Natural killer cell (primary cell): ENCODE measurements at places on chromosomes 12 and 14. TPM values are rescaled to one million over a fixed set of nuclear protein-coding genes. Genes with fewer than 3 reads are reported as not detected.

The MGST1 gene
- total RNA-seq, result 4.3 TPM

The GIT2 gene
- 117 TPM for total RNA-seq

The ATP23 gene
- total RNA-seq, result 4.9 TPM

The CLEC2D gene
- 140 TPM for total RNA-seq

The CD163 gene
- 2.9 TPM for total RNA-seq

The ERP27 gene
- 12.3 TPM for total RNA-seq

The ATF1 gene
- total RNA-seq, result 23.1 TPM

The TBC1D30 gene
- total RNA-seq, result 4.7 TPM

The IGFBP6 gene
- not detected for total RNA-seq

The DIO2 gene
- total RNA-seq, result not detected

The TMEM229B gene
- 51.3 TPM for total RNA-seq

- no peaks in the 10 kb centered on the region for H3K4me1 ChIP-seq
- H3K4me3 ChIP-seq, result no peak overlapping the region
- no peaks in the 10 kb centered on the region for H3K27me3 ChIP-seq
- no peak overlapping the region for H3K27ac ChIP-seq
- no peaks in the 10 kb centered on the region for H3K36me3 ChIP-seq
Measured at GRCh38 chr14:59424341-59425071, 40.7 kb downstream of the GPR135 start.

DNA sequence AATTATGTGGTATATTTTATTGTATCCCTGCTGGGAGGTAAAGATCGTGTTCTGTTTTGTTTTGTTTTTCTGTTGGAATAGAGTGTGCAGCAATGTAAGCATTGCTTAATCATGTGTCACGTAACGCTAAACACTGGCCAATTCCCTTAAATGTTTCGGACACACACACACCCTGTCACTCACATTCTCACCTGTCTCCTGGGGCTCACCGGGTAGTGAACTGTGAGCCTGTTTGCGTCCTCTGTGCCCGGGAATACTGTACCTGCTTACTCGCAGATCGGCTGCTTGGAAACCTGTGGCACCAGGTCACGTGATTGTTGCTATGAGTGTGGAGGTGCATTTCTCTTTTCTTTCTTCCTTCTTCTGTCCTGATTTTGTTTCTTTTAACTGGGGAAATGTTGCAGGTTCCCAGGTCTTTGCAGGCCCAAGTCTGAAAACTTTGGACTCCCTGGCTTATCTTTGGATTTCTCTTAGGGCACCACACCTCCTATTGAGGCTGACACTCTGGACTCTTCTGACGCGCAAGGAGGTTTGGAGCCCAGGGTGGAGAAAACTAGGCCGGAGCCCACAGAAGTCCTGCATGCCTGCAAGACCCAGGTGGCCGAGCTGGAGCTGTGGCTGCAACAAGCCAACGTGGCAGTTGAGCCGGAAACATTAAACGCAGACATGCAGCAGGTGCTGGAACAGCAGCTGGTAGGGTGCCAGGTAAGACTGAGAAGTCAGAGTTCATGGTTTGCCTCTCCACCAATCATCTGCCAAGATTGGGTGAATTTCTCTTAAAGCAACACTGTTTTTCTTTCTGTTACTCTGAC is 181.1 kb downstream of the ESR2 start:
- no peaks in the 10 kb centered on the region for H3K4me1 ChIP-seq
- H3K4me3 ChIP-seq, result no peak overlapping the region
- peaks cover 63% of the 10 kb centered on the region for H3K36me3 ChIP-seq
- no peak for DNase-seq

- no peaks in the 10 kb centered on the region for H3K27me3 ChIP-seq
- no peak overlapping the region for H3K4me3 ChIP-seq
Measured at GRCh38 chr14:90641615-90642243, 174.5 kb downstream of the TTC7B start.

DNA sequence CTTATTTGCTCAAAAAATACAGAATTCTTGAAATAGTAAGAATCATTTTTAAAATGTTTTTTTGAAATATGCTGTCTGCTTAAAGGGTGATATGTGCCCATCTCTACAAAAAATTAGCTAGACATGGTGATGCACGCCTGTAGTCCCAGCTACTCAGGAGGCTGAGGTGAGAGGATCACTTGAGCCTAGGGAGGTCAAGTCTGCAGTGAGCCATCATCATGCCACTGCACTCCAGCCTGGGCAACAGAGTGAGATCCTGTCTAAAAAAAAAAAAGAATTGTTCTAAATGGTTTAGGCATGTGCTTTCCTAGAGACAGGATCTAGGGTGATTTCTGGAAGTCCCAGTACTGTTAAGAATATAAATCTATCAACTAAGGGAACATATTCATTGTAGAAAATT is 75.6 kb upstream of the HECTD1 start:
- H3K27me3 ChIP-seq, result no peaks in the 10 kb centered on the region
- H3K27ac ChIP-seq, result no peak overlapping the region
- DNase-seq, result no peak
- H3K4me1 ChIP-seq, result no peaks in the 10 kb centered on the region

- no peaks in the 10 kb centered on the region for H3K4me1 ChIP-seq
- DNase-seq, result no peak
- H3K4me3 ChIP-seq, result no peak overlapping the region
- H3K27ac ChIP-seq, result no peak overlapping the region
Measured at GRCh38 chr12:48545833-48546469, 20.5 kb downstream of the OR8S1 start.

- peaks cover 2% of the 10 kb centered on the region for H3K27me3 ChIP-seq
- H3K36me3 ChIP-seq, result no peaks in the 10 kb centered on the region
- peaks cover 5% of the 10 kb centered on the region for H3K4me1 ChIP-seq
- H3K4me3 ChIP-seq, result no peak overlapping the region
- H3K27ac ChIP-seq, result no peak overlapping the region
- DNase-seq, result no peak
Measured at GRCh38 chr14:22718091-22718490, 48.4 kb upstream of the OXA1L start.

- DNase-seq, result peak; percentile 48
- no peak overlapping the region for H3K4me3 ChIP-seq
- no peaks in the 10 kb centered on the region for H3K27me3 ChIP-seq
- no peak overlapping the region for H3K27ac ChIP-seq
- no peaks in the 10 kb centered on the region for H3K4me1 ChIP-seq
- H3K36me3 ChIP-seq, result no peaks in the 10 kb centered on the region
Measured at GRCh38 chr12:48542300-48542928, 17.0 kb downstream of the OR8S1 start.

- no peak for DNase-seq
- no peaks in the 10 kb centered on the region for H3K27me3 ChIP-seq
- H3K36me3 ChIP-seq, result no peaks in the 10 kb centered on the region
- H3K4me1 ChIP-seq, result no peaks in the 10 kb centered on the region
- H3K27ac ChIP-seq, result no peak overlapping the region
Measured at GRCh38 chr14:76053572-76054355, 68.2 kb downstream of the IFT43 start.

GRCh38 chr12:111056618-111057521 is 136.5 kb upstream of the MYL2 start:
- no peaks in the 10 kb centered on the region for H3K27me3 ChIP-seq
- H3K27ac ChIP-seq, result peak overlapping the region; percentile 83
- H3K4me1 ChIP-seq, result peaks cover 28% of the 10 kb centered on the region
- DNase-seq, result peak; percentile 73
- no peak overlapping the region for H3K4me3 ChIP-seq

- no peak for DNase-seq
- no peak overlapping the region for H3K27ac ChIP-seq
- H3K27me3 ChIP-seq, result no peaks in the 10 kb centered on the region
- H3K4me3 ChIP-seq, result no peak overlapping the region
Measured at GRCh38 chr14:33206981-33207380, 268.3 kb downstream of the NPAS3 start.

DNA sequence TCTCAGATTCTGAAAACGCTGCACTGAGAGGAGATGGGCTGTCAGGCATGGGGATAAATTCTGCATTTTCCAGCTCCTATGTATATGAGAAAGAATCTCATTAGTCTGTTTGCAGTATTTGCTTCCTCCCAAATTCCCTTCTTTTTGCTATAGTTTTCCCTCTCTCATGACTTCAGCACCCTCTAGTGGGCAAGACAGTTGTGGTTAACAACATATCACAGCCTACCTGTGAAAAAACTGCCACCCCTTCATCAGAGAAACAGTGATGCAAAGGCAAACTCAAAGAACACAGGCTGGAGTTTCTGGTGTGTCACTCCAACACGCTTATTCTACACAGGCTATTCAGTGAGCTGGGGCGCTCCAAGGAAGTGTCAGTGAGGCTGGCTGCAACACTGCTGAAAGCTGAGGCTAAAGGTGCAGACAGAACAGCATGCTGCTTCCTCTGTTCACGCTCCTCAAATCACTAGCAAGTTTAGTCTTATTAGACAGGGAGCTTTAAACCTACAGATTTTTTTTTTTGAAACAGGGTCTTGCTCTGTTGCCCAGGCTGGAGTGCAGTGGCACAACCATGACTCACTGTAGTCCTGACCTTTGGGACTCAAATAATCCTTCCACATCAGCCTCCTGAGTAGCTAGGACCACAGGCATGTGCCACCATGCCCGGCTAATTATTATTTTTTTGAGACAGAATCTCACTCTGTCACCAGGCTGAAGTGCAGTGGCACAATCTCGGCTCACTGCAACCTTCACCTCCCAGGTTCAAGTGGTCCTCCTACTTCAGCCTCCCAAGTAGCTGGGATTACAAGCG is 19.3 kb downstream of the ZC2HC1C start:
- no peaks in the 10 kb centered on the region for H3K27me3 ChIP-seq
- H3K4me1 ChIP-seq, result no peaks in the 10 kb centered on the region
- DNase-seq, result peak; percentile 75

GRCh38 chr12:1504895-1505311 is 89.5 kb downstream of the FBXL14 start:
- no peak overlapping the region for H3K4me3 ChIP-seq
- H3K27me3 ChIP-seq, result no peaks in the 10 kb centered on the region
- peaks cover 9% of the 10 kb centered on the region for H3K4me1 ChIP-seq
- H3K27ac ChIP-seq, result no peak overlapping the region
- no peaks in the 10 kb centered on the region for H3K36me3 ChIP-seq

- no peaks in the 10 kb centered on the region for H3K36me3 ChIP-seq
- no peak for DNase-seq
- no peak overlapping the region for H3K4me3 ChIP-seq
- H3K27me3 ChIP-seq, result no peaks in the 10 kb centered on the region
- H3K4me1 ChIP-seq, result no peaks in the 10 kb centered on the region
- no peak overlapping the region for H3K27ac ChIP-seq
Measured at GRCh38 chr12:124833693-124834122, 30.0 kb downstream of the SCARB1 start.

- no peak for DNase-seq
- H3K27ac ChIP-seq, result no peak overlapping the region
- no peaks in the 10 kb centered on the region for H3K27me3 ChIP-seq
- no peak overlapping the region for H3K4me3 ChIP-seq
- H3K36me3 ChIP-seq, result no peaks in the 10 kb centered on the region
Measured at GRCh38 chr14:67977434-67978034, 158.0 kb downstream of the RAD51B start.

- H3K36me3 ChIP-seq, result no peaks in the 10 kb centered on the region
- DNase-seq, result no peak
- peaks cover 2% of the 10 kb centered on the region for H3K4me1 ChIP-seq
- no peaks in the 10 kb centered on the region for H3K27me3 ChIP-seq
Measured at GRCh38 chr12:92076101-92076500, 69.5 kb downstream of the BTG1 start.

- H3K4me3 ChIP-seq, result no peak overlapping the region
- no peaks in the 10 kb centered on the region for H3K4me1 ChIP-seq
- no peak for DNase-seq
- peaks cover 69% of the 10 kb centered on the region for H3K36me3 ChIP-seq
- no peaks in the 10 kb centered on the region for H3K27me3 ChIP-seq
Measured at GRCh38 chr12:25106818-25107217, 88.1 kb downstream of the DNAI7 start.

- no peaks in the 10 kb centered on the region for H3K36me3 ChIP-seq
- H3K4me1 ChIP-seq, result no peaks in the 10 kb centered on the region
- DNase-seq, result no peak
- H3K4me3 ChIP-seq, result no peak overlapping the region
- no peak overlapping the region for H3K27ac ChIP-seq
Measured at GRCh38 chr14:95255013-95255412, 64.7 kb downstream of the CLMN start.

GRCh38 chr12:44148936-44149335 is 313.1 kb downstream of the TMEM117 start:
- H3K4me1 ChIP-seq, result no peaks in the 10 kb centered on the region
- H3K4me3 ChIP-seq, result no peak overlapping the region
- H3K27me3 ChIP-seq, result no peaks in the 10 kb centered on the region
- no peak for DNase-seq
- no peak overlapping the region for H3K27ac ChIP-seq

- H3K4me3 ChIP-seq, result no peak overlapping the region
- no peak for DNase-seq
- H3K4me1 ChIP-seq, result no peaks in the 10 kb centered on the region
Measured at GRCh38 chr12:93550748-93551611, 21.5 kb upstream of the SOCS2 start.

- no peak overlapping the region for H3K27ac ChIP-seq
- H3K27me3 ChIP-seq, result no peaks in the 10 kb centered on the region
- no peak for DNase-seq
- no peaks in the 10 kb centered on the region for H3K4me1 ChIP-seq
- no peak overlapping the region for H3K4me3 ChIP-seq
Measured at GRCh38 chr12:109581856-109582255, 8.3 kb downstream of the MVK start.

GRCh38 chr14:75926431-75927115 is 55.2 kb downstream of the TGFB3 start:
- DNase-seq, result no peak
- H3K27me3 ChIP-seq, result no peaks in the 10 kb centered on the region
- no peaks in the 10 kb centered on the region for H3K4me1 ChIP-seq
- H3K36me3 ChIP-seq, result no peaks in the 10 kb centered on the region
- H3K4me3 ChIP-seq, result no peak overlapping the region
- no peak overlapping the region for H3K27ac ChIP-seq

- no peaks in the 10 kb centered on the region for H3K27me3 ChIP-seq
- no peak overlapping the region for H3K27ac ChIP-seq
- no peak overlapping the region for H3K4me3 ChIP-seq
- H3K36me3 ChIP-seq, result no peaks in the 10 kb centered on the region
- no peak for DNase-seq
Measured at GRCh38 chr12:118704527-118705241, 276.7 kb upstream of the SRRM4 start.

- no peak overlapping the region for H3K27ac ChIP-seq
- no peaks in the 10 kb centered on the region for H3K27me3 ChIP-seq
- DNase-seq, result no peak
- no peak overlapping the region for H3K4me3 ChIP-seq
- H3K36me3 ChIP-seq, result peaks cover 30% of the 10 kb centered on the region
- H3K4me1 ChIP-seq, result peaks cover 5% of the 10 kb centered on the region
Measured at GRCh38 chr12:47200446-47200845, 120.7 kb upstream of the AMIGO2 start.

- H3K4me1 ChIP-seq, result no peaks in the 10 kb centered on the region
- peak; percentile 69 for DNase-seq
- peaks cover 73% of the 10 kb centered on the region for H3K36me3 ChIP-seq
- H3K4me3 ChIP-seq, result no peak overlapping the region
Measured at GRCh38 chr14:102020058-102020971, 55.9 kb downstream of the DYNC1H1 start.
